ENCODE measurements at places on chromosomes 3 and 15.
A peak's percentile ranks its signal among the peaks of the same experiment; 100 is the strongest.

- DNase-seq: no peak
Observed at GRCh38 chr3:189964623-189965332, 155.9 kb downstream of the P3H2 start.

DNA sequence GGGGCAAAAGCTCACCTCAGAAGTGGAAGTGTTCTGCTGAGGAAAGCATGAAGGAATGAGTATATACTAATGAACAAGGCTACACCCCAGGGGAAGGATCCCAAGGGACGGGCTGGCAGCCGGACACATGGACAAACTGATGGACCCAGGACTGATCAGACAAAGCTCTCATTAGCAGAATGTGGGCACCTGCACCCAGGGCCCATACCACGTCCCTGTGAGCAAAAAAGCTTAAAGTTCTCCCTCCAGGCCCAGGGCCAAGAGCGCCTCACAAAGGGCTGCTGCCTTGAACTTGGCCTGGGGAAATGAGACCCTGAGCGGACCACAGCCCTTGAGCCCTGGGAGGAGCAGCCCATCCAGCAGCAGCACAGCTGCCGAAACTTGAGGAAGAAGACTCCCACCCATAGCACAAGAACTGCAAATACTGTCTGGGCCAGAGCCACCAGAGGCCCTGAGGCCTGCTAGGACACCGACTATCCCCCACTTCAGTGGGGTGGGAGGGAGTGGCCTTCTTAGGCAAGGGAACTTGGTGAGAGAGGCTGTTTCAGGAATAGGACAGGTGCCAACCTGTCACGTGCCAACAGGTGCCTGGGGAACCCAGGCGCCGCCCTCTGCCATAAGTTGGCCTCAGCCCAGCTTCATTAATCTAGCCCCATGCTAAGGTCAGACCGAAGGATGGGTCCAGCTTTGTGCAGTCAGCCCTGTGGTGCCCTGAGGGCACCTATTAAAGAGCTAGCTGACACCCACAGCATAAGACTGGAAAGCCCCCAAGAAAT lies 2.3 kb upstream of the GMPPB start:
- DNase-seq: no peak

DNA sequence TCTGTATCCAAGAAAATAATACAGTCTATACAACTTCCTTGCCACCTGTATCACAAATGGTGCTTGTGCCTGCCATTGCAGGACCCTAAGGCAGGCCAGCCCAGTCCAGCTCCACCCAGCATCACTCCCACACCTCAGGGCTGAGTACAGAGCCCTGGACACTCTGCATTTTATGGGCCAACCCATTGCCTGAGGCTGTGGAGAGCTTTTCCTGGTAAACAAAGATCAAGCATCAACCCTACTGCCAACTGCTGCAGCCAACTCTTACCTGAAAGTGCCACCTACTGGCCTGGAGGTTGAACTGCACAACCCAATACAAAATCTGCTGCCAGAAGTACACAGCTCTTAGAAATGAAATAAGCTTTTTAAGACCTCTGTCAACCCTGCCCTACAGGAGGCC lies 1082.2 kb downstream of the NAALADL2 start:
- DNase-seq: peak; percentile 10

- DNase-seq: peak; percentile 99
Observed at GRCh38 chr3:55160241-55160983, 232.6 kb upstream of the LRTM1 start.

All from cardiac fibroblast (primary cell).